ENCODE measurements at places on chromosomes 5 and 9. TPM values are rescaled to one million over a fixed set of nuclear protein-coding genes. Genes with fewer than 3 reads are reported as not detected.

- DNase-seq = no peak
Measured at GRCh38 chr5:90344689-90345088, 64.9 kb downstream of the CETN3 start.

DNA sequence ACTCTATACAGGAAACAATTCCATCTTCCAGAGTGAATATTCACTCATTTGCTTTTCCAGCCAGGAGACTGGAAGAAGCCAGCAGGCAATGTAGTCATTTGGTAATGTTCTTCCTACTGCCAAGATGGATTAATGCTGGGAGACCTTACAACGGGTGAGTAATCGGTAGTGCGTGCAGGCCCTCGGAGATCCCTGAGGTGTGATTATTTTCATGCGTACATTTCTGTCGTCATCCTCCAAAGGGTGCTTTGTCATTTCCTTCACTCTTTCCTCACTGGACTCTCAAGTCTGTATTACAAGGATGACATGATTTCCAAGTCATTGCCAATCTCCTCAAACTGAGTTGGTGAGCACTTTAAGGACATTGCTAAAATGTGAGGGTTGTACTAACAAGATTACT, 263.5 kb downstream of the CWC27 start:
- peak; percentile 97 for DNase-seq

GRCh38 chr9:69172895-69173294, 1.2 kb upstream of the TJP2 start:
- no peak for DNase-seq

DNA sequence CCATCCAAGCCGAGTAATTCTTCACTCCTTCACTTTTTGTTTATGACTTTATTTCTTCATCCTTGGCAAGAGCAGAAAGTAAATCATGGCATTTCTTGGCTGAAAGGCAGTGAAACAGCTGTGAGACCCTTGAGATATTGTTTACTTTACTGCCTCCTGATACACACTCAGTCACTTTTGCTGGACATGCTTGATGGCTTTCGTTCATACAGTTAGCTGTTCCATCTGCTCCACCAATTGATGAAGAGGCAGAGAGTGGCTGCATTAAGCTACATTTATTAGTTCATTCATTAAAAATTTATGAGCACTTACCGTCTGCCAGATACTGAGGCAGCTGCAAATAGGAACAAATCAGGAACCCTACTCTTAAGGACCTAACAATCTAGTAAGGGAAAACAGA, 184.4 kb upstream of the OR13F1 start:
- no peak for DNase-seq

- peak; percentile 17 for DNase-seq
Measured at GRCh38 chr5:55675119-55675518, 37.0 kb downstream of the SLC38A9 start.

- DNase-seq = no peak
Measured at GRCh38 chr5:85990998-85991397, 626.7 kb upstream of the COX7C start.

DNA sequence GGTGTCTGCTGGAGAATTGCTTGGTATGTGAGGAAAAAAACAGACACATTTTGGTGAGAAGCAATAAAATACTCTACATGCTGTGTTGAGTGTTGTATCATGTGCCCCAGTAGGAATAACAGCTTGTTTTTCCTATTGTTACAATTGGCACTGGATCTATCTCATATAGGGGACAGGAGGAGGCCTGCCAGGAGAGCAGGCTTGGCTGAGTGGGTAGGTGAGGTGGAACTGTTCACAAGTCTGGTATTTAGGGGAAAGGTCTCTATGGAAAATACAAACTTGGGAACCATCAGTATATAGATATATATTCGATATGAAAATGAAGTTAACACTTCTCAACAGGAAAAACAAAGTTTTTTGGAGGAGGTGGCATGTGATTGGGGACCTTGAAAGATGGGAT, 9.5 kb upstream of the SH3TC2 start:
- no peak for DNase-seq

GRCh38 chr5:40401284-40402006, 278.3 kb upstream of the PTGER4 start:
- DNase-seq = no peak

DNA sequence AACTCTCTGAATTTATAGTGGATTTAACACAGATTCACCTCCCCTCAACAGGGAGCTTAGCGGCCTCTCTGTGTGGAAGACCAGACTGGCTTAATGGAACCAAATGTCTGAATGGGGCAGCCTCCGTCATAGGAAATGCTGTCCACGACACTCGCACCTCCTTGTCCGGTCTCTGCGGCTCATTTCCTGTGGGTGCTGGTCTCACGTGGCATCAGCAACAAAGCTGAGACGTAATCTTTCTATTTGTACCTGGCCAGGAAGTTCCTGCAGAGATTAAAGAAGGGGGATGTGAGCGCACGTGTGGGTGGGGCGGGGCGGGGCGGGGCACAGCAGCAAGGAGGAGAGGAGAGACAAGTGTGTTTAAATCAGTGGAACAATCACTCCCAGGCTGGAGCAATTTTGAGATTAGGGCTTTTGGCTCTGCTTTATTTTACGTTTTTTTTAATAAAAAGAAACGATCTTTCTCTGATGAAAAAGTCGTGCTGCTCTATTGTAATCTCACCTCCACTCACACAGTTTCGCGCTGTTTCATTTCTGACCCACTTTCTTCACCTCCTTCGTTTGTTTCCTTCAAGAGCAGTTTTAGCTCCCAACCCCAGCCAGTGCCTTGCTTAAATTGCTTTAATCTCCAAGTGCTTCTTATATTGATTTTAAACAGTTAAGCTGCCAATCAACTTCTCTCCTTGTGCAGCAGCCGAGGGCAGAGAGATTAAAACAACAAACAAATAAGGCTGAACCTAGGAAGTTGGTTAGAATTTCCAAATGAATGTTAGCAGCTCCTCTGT, 132.2 kb upstream of the ASTN2 start:
- DNase-seq = no peak

GRCh38 chr5:125377141-125377540, 630.7 kb upstream of the ZNF608 start:
- no peak for DNase-seq

The SVEP1 gene
- 1.1 TPM for total RNA-seq

The SLC9A3 gene
- total RNA-seq = 1.0 TPM

The TRAF1 gene
- total RNA-seq = 4.2 TPM

The ZNF883 gene
- 1.9 TPM for total RNA-seq
